Neural crest cell (in vitro differentiated cells): ENCODE measurements at places on chromosomes 16 and 17. TPM values are rescaled to one million over a fixed set of nuclear protein-coding genes. Genes with fewer than 3 reads are reported as not detected.

DNA sequence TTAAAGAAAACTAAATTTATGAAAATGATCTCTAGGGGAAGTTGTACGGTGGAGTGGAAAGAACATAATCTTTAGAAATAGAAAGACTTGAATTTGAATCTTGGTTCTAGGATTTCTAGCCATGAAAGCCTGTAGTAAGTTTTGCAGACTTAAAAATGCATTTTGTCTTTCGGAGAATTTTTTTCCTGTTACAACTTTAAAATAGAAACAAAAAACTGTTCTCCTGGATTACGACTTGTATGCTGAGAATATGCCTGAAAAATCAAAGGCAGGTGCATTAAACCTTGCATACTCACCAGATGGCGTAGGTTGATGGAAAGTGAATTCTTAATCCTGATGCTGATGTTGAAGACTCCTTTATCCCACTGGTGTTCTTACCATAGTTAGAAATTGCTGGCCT lies 7.5 kb upstream of the MPHOSPH6 start:
- DNase-seq = no peak

Gene SLC35G6
- total RNA-seq = not detected in 2 replicates

Gene ABCA9
- total RNA-seq = 1.3 and 2.3 TPM in 2 replicates

DNA sequence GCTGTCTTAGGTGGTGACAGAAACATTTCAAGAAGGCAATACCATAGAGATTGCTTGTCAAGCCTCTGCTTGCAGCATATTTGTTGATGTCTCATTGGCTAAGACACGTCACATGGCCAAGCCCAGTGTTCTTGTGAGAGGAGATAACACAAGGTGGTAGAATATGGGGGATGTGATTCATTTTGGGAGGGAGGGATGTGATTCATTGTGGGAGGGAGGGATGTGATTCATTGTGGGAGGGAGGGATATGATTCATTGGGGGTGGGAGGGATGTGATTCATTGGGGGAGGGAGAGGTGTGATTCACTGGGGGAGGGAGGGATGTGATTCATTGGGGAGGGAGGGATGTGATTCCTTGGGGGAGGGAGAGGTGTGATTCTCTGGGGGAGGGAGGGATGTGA lies 470.5 kb upstream of the SALL1 start:
- no peak for DNase-seq

DNA sequence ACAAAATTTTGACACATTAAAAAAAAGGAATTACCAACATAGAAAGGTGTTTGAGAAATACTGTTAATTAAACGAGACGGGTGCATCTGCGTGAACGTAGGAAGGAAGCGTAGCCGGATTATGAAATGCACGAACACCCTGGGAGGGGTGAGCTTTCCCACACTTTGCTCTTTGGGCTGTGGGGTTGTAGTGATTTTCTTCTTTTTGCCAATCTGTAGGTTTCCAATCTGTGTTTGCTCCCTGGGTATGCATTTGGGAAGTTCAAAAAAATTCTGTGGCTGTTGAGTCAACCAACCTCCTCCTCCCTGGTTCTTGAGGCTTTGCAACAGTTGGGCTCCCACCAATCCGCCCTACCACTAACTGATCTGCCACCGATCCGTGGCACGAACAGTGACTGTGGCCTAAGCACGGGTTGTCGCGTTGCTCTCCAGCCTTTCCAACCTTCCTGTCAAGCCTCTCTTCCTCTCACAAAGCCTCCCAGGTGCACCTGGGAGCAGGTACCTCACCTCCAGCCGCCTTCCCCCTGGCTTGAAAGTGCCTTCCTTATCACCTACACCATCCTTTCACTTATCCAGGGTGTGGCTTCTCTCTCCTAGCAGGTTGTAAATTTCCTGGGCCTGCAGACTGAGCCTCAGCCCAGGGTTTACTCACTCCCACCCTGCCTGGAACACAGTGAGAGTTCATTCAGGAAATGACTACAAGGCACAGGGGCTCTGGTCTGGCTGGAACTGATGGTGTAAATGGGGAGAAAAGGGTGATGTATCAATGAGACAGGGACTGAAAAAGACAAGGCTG lies 16.6 kb downstream of the RTN4RL1 start:
- DNase-seq = no peak

DNA sequence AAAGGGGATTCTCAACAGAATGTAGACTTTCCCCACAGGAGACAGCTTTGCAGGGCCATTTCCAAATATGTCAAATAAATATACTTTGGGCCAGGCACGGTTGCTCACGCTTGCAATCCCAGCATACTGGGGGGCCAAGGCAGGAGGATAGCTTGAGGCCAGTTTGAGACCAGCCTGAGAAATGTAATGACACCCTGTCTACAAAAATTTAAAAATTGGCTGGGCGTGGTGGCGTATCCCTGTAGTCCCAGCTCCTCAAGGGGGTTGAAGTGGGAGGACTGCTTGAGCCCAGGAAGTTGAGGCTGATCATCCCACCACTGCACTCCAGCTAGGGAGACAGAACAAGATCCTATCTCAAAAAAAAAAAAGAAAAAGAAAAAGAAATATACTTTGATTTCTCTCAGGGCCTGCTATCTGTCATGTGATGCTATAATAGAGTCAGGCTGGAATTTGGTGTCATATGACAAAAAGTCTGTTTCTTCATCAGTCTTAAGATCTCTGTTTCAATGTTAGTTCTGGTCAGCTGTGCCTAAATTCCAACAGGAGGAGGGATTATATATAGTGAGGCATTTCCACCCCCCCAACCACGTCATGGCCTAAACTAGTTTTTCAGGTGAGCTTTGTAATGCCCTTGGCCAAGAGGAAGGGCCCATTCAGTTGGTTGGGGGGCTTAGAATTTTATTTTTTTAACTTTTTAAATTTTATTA lies 4.3 kb upstream of the ZDHHC7 start:
- no peak for DNase-seq

Gene WFIKKN1
- total RNA-seq = 8.1 and 8.5 TPM in 2 replicates

DNA sequence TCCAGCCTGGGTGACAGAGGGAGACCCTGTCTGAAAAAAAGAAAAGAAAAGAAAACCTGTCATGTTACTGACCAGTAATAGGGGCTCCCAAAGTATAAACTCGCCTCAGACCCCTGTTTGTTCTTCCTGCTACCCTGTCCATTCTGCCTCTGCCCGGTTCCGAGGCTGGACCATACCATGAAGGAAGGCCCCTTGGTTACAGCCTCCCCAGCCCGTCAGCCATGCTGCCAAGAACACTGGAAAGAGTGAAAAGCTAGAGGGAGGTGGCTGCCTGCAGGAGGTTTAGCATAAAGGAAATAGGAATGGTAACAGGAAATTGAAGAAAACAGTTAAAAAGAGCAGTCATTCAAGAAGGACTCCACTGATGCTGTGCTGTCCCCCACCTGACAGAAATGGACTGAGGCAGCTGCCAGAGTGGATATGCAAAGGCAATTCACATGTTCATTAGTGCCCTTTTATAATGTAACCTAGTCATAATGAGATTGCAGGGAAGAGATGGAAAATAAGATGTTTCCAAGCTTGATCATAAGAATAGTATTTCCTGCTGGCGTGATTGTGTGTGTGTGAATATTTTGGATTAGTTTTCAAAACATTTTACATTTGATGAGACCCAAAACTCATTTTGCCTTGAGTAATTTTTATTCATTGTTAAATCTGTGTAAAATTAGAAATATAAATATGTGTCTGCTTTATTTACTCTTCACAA lies 102.6 kb downstream of the GOSR1 start:
- DNase-seq = no peak

GRCh38 chr16:68984467-68984866 lies 121.0 kb upstream of the HAS3 start:
- DNase-seq = no peak

- DNase-seq = no peak
Measured at GRCh38 chr16:84571506-84571905, 46.4 kb downstream of the COTL1 start.

Gene QPRT
- total RNA-seq = 77.3 and 79.5 TPM in 2 replicates

- no peak for DNase-seq
Measured at GRCh38 chr16:84548508-84548907, 44.0 kb upstream of the MEAK7 start.

DNA sequence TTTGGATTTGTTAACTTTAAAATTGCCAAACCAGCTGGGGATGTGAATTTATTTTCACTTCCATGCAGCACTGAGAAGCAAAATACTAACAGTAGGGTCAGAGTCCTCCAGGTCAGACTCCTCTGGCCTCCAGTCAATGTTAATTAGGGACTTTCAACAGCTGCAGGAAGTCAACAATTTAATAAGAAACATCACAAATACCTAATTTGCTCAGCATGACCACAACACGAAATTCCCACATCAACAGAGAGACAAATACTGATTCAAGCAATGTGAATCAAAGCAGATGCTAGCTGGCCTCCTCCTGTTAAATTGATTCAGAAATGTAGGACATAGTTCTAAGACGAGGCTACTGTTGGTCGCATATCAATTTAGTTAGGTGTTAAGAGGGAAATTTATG lies 111.7 kb downstream of the ABCA8 start:
- DNase-seq = no peak

- DNase-seq = peak; percentile 31
Measured at GRCh38 chr17:39700148-39700987, 504 bp downstream of the ERBB2 start.

Gene HCRT
- 0.47 TPM in 1 of 2 replicates, not detected in the other for total RNA-seq
